Dermis blood vessel endothelial cell (primary cell): ENCODE measurements at places on chromosomes 7 and 10. TPM values are rescaled to one million over a fixed set of nuclear protein-coding genes. Genes with fewer than 3 reads are reported as not detected.

Gene IKZF1
- 0.17 TPM in 1 of 2 replicates, not detected in the other for total RNA-seq

Gene NKX1-2
- not detected in 2 replicates for total RNA-seq

Gene CYP2E1
- 0.17 and 0.23 TPM in 2 replicates for total RNA-seq

Gene ZNF425
- total RNA-seq: 3.5 and 3.9 TPM in 2 replicates
